ENCODE measurements at places on chromosomes 16 and 17. TPM values are rescaled to one million over a fixed set of nuclear protein-coding genes. Genes with fewer than 3 reads are reported as not detected.

- no peak for DNase-seq
Observed at GRCh38 chr17:39156491-39156890, 5.1 kb upstream of the PLXDC1 start.

- no peak for DNase-seq
Observed at GRCh38 chr16:66590322-66590721, 11.1 kb downstream of the CMTM2 start.

DNA sequence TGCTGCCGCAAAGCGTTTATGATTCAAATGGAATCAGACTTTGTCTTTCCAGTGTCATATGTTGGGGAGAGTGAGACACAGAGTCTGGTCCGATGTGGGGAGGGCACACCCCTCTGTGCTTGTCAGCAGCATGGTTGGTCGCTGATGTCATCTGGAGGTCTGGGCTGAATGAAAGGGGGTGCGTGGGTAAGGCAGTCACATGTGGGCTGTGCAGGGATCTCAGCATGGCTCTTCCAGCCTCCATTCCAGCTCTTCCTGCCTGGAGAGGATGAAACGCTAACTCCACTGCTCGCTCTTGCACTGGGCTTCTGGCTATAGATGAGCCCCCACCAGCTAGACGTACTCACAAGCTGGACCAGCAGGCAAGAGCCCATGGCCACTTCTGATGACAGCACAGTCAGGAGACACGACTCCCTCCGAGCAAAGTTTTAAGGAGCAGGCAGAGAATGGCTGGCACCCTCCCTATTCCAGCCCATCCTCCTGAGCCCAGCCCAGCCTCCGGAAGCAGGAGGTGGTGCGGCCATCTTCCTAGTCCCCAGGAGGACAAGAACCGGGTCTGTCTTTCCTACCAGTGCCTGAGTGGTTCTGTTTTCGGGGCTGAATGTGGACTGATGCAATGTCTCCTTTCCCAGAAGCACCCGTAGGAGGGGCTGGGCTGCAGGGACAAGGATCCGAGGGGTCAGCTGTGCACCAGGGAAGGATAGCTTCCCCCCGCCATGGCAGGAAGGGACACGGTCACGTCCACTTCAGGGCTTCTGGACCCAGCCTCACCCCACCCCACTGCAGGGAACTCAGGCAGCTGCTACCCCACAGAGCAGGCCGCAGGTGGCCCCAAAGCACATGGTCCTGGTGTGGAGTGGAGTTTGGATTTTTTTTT is 41.5 kb upstream of the CBFA2T3 start:
- no peak for DNase-seq

GRCh38 chr16:53756275-53756996 is 52.5 kb downstream of the FTO start:
- no peak for DNase-seq

GRCh38 chr16:70778901-70779309 is 22.1 kb downstream of the VAC14 start:
- peak; percentile 86 for DNase-seq

GRCh38 chr17:82112181-82112913 is 14.3 kb upstream of the FASN start:
- no peak for DNase-seq

- no peak for DNase-seq
Observed at GRCh38 chr17:39867880-39868553, at the start of gene ZPBP2. Gene ZPBP2, plus strand, starts transcription at chr17:39868202. Its CDS starts 153 bp downstream, at chr17:39868355.

GRCh38 chr17:41551365-41551764 is 20.5 kb downstream of the KRT9 start:
- DNase-seq = no peak

DNA sequence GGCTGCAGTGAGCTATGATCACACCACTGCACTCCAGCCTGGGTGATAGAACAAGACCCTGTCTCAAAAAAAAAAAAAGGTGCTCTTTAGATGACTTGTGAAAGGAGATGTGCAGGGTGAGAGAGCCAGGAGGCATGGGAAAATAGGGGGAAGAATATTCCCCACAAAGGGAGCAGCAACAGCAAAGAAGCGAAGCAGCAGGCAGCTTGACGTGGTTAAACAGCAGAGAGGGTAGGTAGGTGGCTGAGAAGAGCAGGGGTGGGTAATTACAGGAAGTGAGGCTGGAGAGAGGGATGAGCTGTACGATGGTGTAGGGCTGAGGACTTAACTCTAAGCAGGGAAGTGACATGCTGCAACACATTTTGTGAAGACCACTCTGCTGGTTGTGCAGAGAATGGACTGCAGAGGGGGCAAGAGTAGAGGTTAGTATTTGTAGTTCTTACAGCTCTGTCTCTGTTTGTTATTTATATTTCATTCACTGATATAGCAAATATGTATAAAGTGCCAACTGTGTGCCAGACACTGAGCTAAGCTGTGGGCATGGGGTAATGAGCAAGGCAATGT is 1.6 kb downstream of the HEATR3 start:
- no peak for DNase-seq

DNA sequence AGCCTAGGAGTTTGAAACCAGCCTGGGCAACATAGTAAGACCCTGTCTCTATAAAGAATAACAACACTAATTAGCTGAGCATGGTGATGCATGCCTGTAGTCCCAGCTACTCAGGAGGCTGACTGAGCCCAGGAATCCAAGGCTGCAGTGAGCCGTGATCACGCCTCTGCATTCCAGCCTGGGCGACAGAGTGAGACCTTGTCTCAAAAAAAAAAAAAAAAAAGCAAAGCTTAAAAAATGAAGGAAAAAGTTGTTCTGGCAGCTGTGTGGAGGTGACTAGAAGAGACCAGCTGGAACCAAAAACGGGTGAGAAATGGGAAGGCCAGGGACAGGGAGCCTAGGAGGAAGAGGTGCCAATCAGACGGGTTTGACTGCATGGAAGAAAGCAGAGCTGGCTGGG is 4.2 kb downstream of the BCL7C start:
- DNase-seq = no peak

DNA sequence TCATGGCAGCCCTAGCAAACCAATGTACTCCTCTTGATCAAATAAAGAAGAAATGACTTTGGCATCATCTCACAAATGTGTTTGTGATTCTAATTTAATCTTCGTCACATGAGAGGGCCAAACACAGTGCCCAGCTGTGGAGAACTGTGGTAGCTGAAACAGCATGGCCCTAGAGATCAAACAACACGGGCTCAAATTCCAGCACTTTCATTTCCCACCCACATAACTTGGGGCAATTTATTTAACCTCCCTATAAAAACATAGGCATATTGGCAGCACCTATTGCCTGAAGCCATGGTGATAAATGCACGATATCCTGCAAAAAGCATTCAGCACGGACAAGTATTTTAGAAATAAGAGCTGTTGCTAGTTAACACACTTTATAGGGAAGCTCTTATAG is 2.5 kb downstream of the ACSM1 start:
- DNase-seq = no peak

DNA sequence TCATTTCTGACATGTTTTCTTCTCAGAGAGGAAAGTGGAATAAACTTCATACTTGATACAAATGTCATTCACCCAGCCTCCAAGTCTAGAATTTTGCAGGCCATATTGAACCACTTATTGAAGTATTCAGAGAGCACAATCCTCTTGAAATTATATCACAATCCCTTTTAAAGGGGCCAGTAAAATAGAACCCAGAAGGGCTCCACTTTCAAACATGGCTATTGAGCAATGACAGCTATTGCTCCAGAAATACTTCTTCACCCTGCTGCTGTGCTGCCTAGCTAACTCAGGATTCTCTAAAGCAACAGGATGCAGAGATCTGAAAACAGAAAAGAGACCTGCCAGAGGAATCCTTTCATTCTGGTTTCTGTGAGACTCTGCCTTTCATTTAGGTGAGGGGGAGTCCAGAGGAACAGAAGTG is 275.0 kb upstream of the CDH5 start:
- no peak for DNase-seq

DNA sequence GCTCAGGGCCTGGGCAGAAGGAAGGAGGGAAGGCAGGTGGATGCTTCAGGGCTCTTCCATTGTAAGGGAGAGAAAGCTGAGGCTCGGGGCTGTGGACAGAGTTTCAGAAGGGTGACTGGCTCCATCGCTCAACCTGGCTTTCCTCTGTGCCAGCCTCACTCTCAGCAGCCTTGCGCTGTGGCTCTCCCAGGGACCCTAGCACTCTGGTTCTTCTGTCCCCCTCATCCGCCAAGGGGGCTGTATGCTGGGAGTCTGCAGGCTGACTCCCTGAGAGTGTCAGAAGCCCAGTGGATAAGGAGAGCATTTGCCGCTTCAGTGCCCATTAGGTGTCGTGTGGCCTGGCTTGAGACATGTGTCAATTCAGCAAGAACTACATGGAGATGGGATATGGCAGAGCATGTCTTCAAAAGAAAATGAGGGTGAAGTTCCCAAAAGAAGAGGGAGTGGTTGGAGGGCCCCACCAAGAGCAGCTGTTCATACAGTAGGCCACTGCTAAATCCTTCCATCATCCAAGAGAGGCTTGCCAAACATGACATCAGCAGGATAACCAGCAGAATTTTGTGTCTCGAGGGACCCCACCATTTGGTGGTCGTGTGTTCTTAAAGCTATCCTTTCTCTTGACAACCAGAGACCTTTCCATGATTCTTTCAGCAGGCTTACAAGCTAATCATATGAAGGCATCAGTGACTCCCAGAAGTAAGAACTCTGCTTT is 148.2 kb downstream of the IRX5 start:
- DNase-seq = no peak

GRCh38 chr17:39787743-39788484 is 50.2 kb downstream of the GRB7 start:
- DNase-seq = no peak

DNA sequence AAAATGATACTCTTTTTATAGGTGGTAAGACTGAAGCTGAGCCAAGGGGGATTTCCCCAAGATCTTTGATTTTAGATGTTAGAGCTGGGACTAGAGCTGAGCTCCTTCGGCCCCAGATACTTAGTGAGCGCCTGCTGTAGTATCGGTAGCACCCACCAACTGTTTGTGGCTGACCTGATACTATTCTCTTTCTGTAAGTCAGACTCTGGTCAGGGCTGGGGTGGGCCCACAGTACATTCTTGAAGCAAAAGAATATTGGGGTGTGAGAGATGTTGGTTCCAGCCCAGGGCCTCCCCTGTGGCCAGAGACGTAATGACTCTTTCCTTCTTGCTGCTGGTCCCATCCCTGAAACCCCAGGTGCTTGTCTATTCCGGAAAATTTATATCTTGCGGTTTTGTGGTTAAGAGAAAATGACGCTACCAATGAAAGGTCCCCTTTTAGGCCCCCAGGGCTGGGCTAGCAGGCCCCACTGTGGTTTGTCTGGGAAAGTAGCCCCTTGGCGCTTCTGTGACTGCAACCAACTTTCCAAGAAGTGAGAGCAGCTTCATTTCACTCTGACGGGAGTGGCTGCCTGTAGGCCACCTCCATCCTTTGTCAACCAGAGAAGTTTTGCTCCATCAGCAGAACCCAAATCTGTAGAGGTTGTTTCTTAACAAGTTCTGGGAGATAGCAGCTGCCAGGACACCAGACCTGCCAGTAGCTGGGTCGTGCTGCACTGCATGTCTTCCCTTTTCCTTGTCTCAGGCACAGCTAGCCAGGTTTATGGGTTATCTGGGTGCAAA is 86.4 kb upstream of the LGALS9 start:
- no peak for DNase-seq

DNA sequence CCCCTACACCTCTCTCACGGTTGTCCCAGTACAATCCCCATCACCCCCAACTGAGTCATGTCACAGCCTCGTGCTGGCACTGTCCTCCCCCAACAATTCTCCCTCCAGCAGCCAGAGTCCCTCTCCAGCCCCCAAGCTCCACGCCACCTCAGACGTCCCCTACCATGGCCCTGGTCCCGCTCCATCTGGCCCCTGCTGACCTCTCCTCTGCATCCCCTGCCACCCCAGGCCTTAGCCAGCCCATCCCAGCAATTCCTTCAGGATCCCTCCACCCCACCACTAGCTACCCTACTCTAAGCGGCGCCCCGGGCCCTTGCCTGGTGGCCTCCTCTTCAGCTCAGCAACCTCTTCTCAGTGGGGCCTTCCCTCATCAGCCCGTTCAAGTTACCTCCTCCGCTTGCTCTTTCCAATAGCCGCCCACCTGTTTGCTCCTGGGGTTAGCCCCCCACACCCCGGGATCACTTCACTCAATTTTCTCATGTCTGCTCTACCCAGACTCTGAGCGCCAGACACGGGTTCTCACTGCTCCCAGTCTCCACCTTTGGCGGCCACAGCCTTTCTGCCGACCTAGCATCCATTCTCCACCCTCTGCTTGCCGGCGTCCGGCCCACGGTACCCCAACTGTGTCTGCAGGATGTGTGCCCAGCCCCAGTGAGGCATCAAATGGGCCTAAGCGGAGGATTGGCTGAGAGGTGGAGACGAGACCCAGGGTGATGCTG is 92.2 kb upstream of the DNAH17 start:
- DNase-seq = no peak

GRCh38 chr17:70369391-70369790 is 200.1 kb downstream of the KCNJ2 start:
- no peak for DNase-seq

Gene TBC1D3
- total RNA-seq = not detected

Gene FOXJ1
- total RNA-seq = not detected

Gene CALB2
- total RNA-seq = 112 TPM

Gene ORC6
- 2.1 TPM for total RNA-seq

Gene USP6
- total RNA-seq = 0.24 TPM

Gene CDH1
- 18.7 TPM for total RNA-seq

Gene ALG1
- 16.9 TPM for total RNA-seq

Gene TMEM238L
- total RNA-seq = not detected

Gene SLC47A1
- 6.2 TPM for total RNA-seq

Gene ACAP1
- 3.3 TPM for total RNA-seq

Measured in omental fat pad (tissue), 4 donors.